ENCODE measurements at places on chromosomes 12 and 14.
A peak's percentile ranks its signal among the peaks of the same experiment; 100 is the strongest.

DNA sequence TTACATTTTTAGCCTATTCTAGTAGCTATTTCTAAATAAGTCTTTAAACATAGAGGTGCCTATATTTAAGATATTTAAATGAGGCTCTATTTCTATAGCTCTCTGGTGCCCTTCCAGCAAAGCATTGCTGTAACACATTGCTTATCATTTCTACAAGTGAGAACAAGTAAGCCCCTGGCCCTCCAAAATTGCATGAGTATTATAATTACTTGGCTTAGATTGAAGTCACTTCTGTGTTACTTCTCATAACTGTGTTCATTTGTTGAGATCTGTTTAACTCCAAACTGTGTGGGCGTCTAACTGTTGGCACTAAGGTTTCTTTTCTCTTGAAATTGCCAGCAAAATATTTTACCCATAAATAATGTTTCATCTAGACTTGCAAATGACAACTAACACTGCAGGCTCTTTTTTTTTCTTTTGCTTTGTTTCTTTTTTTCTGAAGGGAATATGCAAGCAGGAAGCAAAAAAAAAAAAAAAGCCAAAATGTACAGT lies 66.5 kb downstream of the DAD1 start:
- DNase-seq, result no peak
- H3K36me3 ChIP-seq, result peaks cover 25% of the 10 kb centered on the region
- no peak overlapping the region for H3K4me3 ChIP-seq
- no peaks in the 10 kb centered on the region for H3K27me3 ChIP-seq

DNA sequence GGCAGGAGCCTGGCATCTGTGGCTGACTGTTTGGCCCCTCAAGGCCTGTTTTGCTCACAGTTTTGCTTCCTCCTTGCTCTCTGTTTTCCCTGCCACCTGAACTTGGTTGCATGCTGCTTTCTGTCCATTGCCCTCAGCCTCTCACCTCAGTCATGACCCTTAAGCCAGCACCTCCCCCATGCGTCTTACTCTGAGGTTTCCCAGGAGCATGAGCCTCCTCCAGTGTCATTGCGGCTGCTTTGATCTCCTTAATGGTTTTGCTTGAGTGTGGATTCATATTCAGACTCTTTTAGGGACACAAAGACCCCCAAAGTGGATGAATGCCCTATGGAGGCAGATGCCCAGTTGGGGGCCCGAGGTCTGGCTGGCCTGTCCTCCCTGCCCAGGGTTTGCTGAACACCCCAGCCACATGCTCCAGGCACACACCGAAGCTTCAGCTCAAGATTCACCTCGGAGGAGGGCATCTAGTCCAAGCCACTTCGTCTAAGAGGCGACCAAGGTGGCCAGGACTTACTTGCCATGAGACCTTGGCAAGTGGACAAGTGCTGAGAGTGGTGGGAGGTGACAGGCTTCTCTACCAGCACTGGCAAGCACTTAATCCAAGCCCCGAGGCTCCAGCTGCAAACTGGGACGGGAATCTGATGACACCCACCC lies 95.4 kb upstream of the DIO3 start:
- no peak overlapping the region for H3K4me3 ChIP-seq
- no peak for DNase-seq
- no peak overlapping the region for H3K27ac ChIP-seq
- H3K4me1 ChIP-seq, result peaks cover 2% of the 10 kb centered on the region
- H3K27me3 ChIP-seq, result peaks cover 9% of the 10 kb centered on the region

DNA sequence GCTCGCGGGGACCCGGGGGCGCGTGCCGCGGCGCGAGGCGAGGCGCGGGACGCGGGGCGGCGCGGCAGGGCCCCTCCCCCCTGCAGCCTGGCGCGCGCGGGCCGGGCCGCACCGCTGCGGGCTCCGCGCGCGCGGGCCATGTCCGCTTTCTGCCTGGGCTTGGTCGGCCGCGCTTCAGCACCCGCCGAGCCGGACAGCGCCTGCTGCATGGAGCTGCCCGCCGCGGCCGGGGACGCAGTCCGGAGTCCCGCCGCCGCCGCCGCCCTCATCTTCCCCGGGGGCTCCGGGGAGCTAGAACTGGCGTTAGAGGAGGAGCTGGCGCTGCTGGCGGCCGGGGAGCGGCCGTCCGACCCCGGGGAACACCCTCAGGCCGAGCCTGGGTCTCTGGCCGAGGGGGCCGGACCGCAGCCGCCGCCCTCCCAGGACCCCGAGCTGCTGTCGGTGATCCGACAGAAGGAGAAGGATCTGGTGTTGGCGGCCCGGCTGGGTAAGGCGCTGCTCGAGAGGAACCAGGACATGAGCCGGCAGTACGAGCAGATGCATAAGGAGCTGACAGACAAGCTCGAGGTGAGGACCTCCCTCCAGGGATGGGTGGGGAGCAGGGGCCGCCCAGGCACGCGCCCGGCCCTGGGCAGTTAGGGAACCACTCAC lies 820 bp downstream of the BICDL1 start:
- peaks cover 3% of the 10 kb centered on the region for H3K27me3 ChIP-seq
- H3K27ac ChIP-seq, result peak overlapping the region; percentile 88
- peaks cover 20% of the 10 kb centered on the region for H3K36me3 ChIP-seq

- H3K4me1 ChIP-seq, result peaks cover 29% of the 10 kb centered on the region
- no peak for DNase-seq
- H3K36me3 ChIP-seq, result peaks cover 7% of the 10 kb centered on the region
- H3K27ac ChIP-seq, result no peak overlapping the region
- no peak overlapping the region for H3K4me3 ChIP-seq
- peaks cover 4% of the 10 kb centered on the region for H3K27me3 ChIP-seq
These were observed 187.3 kb downstream of the CAND1 start for GRCh38 chr12:67456431-67456901.

- no peak overlapping the region for H3K4me3 ChIP-seq
- no peak overlapping the region for H3K27ac ChIP-seq
- DNase-seq, result no peak
These were observed 96.8 kb downstream of the EP400 start for GRCh38 chr12:132046561-132046960.

GRCh38 chr14:51865953-51866747 lies 5.7 kb downstream of the GNG2 start:
- H3K4me1 ChIP-seq, result peaks cover 23% of the 10 kb centered on the region
- no peak overlapping the region for H3K4me3 ChIP-seq
- H3K27me3 ChIP-seq, result no peaks in the 10 kb centered on the region
- H3K27ac ChIP-seq, result no peak overlapping the region

DNA sequence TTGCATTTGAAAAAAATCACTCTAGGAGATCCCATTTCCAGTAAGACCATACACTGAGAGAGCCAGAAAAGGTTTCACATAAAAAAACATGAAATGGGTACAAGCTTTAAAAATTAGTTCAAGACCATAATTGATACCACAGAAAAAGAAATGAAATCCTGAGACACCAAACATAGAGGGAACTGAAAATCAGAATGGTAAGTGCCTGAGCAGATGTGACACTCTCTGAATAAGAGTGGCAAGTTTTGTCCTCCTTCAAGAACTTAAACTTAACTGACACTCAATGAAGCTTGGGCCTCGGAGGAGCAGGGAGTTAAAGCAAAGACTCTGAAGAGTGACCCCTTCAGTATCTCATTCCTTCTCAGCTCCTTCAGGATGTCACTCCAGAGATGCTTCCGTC lies 23.2 kb upstream of the PTGDR start:
- no peaks in the 10 kb centered on the region for H3K36me3 ChIP-seq
- DNase-seq, result no peak
- H3K4me3 ChIP-seq, result no peak overlapping the region
- no peaks in the 10 kb centered on the region for H3K27me3 ChIP-seq

DNA sequence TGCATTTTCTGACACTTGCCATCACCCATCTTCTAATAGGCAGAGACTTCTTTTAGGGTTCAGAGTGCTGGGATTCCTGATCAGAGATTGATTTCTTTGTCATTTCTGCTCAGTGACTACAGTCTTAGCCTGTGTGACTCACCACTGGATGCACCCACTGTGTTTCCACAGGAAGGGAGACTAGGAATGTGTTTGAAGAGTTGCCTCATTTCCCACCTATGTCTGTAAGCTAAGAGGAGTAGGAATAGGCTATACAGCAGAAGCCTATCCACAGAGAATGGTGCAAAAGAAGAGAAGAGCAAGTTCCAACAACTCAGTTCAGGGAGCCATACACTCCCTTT lies 60.2 kb upstream of the ACTN1 start:
- DNase-seq, result no peak
- peaks cover 2% of the 10 kb centered on the region for H3K4me1 ChIP-seq
- H3K4me3 ChIP-seq, result no peak overlapping the region

DNA sequence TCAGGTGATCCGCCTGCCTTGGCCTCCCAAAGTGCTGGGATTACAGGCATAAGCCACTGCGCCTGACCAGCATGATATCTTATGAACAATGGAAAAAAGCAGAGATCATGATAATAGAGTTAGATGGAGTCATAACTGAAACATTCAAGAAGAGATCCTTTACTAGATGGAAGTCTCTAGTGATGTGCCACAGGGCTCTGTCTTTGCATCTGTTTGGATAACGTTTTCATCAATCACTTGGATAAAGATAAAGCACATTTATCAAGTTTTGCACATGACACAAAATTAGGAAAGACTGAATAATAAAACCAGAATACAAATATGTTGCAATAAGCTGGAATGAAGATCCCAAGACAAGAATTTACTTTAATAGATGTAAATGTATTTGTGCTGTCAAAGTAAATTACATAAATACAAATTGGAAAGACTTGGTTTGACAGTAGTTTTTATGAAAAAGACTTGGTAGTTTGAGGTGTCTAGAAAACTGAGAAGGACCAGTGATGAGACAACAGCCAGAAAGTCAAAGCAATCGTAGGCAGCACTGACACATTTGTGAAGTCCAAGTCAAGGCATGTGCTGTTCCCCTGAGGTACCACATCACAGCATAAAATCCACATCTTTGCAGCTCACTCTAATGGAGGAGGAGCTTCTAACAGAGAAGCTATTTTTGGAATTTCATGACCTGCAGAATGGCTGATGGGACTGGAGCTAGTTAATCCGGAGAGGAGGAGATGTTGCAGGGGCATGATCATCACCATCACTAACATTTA lies 28.5 kb downstream of the GPRC5A start:
- peaks cover 7% of the 10 kb centered on the region for H3K4me1 ChIP-seq
- H3K4me3 ChIP-seq, result no peak overlapping the region
- no peaks in the 10 kb centered on the region for H3K36me3 ChIP-seq
- DNase-seq, result no peak
- H3K27ac ChIP-seq, result no peak overlapping the region

GRCh38 chr12:88993651-88994050 lies 358.6 kb downstream of the DUSP6 start:
- H3K27ac ChIP-seq, result no peak overlapping the region
- no peaks in the 10 kb centered on the region for H3K36me3 ChIP-seq
- no peaks in the 10 kb centered on the region for H3K4me1 ChIP-seq
- peaks cover 18% of the 10 kb centered on the region for H3K27me3 ChIP-seq
- DNase-seq, result no peak
